ENCODE measurements at places on chromosomes 16 and 17.

GRCh38 chr16:85822145-85822544, 22.6 kb downstream of the COX4I1 start:
- no peak for DNase-seq

- no peak for DNase-seq
These were observed at the start of gene C16orf74 for GRCh38 chr16:85750827-85751697. C16orf74 (minus strand) TSS chr16:85751096; CDS start chr16:85735217, 15,879 bp downstream.

DNA sequence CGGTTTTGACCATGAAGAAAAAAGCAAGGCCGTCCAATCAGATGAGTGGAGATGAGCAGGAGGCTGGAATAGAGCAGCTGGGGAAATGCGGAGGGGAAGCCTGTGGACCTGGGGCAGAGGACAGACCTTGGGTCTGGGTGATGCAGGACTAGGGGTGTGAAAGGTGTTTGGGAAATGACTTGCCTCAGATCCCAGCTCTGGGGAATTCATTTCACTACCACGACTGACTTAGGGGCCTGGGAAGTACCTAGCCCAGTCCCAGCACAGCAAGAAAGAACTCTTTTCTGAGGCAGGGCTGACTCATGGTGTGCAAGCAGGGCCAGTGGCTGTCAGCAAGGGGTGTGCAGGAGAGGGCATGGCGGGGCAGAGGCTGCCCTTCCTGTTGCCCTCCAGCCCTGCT, 14.8 kb downstream of the DNAI2 start:
- DNase-seq, result no peak

- no peak for DNase-seq
These were observed 137.0 kb downstream of the ANKFN1 start for GRCh38 chr17:56290101-56290801.

DNA sequence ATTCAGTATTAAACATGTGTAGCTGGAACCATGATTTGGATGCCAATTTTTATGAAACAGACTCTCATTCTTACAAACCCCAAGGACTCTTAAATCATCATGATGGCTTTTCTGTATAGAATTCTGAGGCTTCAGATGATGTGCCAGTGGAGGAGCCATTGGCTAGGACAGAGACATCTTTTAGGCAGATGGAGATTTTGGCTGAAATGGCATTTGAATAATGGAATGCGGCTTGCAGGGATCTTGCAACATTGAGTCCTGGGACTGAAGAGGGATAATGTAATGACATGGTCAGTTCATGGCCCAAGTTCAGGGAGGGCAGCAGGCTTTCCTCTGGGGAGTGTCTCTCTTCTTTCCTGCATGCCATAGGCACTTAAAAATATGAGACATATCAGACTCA, 172.4 kb downstream of the ABCA8 start:
- no peak for DNase-seq

DNA sequence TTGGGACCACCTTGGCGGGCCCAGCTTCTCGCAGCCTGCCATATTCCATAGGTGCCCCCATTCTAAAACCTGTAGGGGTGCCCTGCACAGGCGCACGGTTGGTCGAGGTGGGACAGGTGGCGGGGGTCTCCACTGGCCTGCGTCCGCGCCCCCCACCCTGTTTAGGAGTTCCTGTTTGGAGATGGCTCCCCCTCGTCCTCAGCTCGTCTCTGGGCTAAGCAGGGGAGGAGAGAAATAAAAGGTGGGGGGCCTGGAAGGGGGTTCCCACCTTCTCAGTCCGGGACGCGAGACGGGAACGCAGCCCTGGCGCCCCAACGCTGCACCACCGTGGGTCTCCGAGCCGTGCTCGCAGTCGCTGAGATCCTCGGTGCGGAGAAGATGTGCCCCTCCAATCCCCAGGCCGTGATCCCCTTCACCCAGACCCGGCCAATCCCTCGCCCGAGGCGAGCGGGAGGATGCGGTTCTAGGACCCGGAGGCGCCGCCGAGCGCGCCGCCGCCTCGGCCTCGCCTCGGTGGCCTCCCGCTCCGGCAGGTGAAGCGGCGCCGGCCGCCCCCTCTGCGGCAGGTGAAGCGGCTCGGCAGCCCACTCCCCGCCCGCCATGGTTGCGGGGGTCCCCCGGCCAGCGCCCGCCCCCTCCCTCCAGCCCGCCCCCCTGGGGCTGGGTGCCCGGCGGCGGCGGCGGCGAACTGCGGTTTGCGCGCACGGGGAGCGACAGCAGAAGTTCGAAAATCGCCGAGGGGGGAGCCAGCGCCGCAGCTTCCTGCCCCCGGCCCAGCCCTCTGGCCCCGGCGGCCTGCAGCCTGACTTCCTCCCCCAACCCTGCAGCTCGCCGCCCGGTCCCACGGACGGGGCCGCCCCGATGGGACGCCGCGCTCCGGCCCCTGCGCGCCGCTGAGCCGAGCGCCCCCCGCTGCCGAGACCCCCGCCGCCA, at the start of gene FMNL1:
Gene FMNL1, plus strand, starts transcription at position 805 of the 933 bp plus-strand sequence. CDS start 240 bp downstream, outside the sequence.
- no peak for DNase-seq

DNA sequence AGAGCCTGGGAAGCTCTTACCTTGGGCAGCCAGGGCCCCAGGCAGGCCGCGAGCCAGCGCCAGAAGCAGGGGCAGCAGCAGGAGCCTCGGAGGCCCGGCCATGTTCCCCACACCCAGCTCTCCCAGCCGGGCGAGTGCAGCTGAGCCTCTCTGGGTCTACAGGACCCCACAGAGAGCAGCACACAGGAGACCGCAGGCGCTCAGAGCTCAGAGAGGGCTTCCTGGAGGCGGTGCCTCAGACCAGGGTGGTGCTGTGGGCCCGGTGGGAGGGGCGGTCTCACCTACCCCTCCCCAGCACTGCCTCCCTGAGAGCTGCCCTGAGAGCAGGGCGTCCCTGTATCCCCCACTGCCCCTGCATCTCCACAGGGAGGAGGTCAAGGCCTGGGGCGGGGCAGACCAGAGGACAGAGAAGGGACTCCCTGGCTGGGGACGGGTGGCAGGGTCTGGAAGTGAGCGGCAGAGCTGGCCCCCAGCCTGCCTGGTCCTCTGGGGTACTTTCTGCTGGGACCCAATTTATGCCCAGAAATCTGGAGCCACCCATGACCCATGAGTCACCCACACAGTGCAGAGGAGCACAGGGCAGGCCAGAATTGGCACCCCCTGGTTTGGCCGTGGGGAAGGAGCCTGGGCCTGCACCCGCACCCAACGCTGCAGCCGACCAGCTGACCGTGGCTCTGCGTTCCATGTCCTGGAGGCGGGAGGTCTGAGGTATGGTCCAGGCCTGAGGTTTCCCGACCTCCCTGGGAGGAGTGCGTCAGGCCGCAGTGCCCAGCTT, at the start of gene CD7:
Gene CD7, minus strand, starts transcription at position 215 of the 775 bp plus-strand sequence. Its CDS starts 113 bp downstream, at position 102.
- DNase-seq, result no peak

- no peak for DNase-seq
These were observed 1.5 kb upstream of the KRT16 start for GRCh38 chr17:41614098-41614497.

- no peak for DNase-seq
These were observed 1165.6 kb upstream of the CDH8 start for GRCh38 chr16:63201851-63202250.

GRCh38 chr17:44850612-44851011, 2.9 kb downstream of the HIGD1B start:
- DNase-seq, result no peak

DNA sequence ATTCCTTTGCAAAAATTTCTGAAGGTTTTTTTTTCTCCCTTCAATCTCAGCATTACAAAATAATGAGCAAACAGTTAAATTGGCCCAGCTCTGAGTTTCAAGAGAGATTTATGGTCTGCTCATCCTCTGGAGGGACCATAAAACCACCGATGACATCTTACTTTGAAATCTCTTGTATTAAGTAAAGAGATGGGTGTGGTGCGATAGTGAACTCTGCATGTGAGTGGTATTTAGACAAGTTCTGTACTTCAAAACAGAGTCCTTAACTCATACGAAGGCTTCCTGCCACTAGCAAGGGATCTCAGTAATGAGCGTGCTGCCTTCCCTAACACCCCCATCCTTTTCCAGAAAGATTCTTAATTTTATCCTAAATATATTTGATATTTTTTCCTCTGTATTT, 2.1 kb downstream of the FAM20A start:
- DNase-seq, result peak; percentile 80

DNA sequence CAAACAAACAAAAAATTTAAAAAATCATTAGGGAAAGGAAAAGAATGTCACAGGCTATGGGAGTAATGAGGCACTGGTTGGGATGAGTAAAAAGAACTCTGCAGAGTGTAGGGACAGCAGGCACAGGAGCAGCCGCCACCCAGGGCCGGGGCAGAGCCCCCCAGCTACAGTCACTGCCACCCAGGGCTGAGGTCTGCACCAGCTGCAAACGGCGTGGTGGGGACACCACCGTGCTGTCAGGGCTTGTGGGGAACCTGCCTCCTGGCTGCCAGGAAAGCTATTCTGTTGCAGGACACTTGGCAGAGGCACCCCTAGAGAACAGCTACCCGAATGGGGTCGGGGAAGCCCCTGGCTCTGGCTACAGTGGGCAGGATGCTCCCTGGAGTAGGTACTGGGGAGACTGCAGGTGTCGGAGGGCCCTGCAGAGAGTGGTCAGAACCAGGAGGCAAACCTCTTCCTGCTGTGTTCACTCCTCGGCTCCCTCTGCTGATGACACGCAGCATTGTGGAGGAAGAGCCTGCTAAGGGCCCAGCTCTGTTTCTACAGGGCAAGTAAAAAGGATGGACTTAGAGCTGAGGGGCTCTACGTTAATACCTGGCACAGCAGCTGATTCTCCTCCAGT, 32.3 kb upstream of the CAPN15 start:
- no peak for DNase-seq

GRCh38 chr16:72247821-72248253, 75.9 kb upstream of the PMFBP1 start:
- DNase-seq, result peak; percentile 58

- no peak for DNase-seq
These were observed 11.0 kb upstream of the BBS2 start for GRCh38 chr16:56530872-56531271.

- no peak for DNase-seq
These were observed 296.2 kb upstream of the CDH5 start for GRCh38 chr16:66070140-66070917.

DNA sequence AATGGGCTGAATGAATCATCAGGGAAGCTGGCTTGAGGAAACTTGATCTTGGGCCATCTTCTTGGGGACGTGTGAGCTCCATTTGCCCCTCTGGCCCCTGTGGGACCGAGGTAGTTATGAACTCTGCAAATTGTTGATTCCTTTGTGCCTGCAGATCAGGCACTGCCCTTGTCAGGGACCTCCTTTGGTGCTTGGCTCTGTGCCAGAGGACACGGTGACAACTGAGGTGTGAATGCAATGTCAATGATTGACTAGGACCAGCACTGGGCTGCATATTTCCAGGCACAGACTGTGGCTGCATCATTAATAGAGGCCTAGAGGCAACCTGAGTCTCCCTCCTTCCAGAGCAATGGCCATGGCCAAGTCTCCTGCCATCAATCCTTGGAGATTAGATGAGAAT, 23.8 kb downstream of the PDILT start:
- DNase-seq, result no peak

DNA sequence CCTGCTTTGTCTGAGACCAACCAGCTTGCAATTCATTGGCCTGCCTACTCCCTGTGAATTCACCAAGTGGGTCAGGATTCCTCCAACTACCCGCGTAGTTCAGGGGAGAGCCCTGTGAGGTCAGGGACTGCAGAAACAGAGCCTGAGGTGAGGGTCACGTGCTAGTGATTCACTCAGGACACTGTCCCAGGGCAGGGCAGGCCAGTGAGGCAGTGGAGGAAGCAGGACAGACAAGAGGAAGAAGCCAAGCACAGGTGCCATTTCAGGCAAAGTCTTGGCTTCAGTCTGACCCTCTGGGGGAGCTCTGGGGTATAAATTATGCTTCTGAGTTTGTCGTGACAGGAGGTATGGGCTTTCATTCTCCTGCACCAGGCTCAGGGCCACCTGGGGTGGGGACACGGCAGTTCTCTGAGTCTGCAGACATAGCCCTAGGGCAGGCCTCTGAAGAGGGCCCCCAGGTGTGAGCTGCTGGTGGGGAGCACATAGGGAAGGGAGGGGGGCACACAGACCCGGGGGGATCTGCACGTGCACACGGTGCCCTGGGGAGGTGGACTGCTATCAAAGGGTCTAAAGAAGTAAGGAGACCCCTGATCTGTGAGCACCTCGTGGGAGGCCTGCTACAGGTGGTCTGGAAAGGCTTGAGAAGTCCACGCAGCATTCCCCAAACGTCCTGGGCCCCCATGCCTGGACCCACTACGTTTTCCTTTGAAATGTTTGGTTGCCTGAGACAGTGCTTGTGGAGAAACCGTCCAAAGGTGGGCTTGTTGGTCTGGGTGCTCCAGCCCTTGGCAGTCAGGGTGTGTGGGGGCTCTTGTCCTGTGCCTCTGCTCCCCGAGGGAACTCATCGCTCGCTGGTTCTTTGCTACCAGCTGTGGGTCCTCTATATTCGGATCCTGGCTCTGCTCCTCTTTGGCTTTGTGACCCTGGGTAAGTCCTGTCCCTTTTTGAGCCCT, 46.4 kb downstream of the NKD1 start:
- DNase-seq, result no peak

- no peak for DNase-seq
These were observed 17.6 kb upstream of the LGALS9 start for GRCh38 chr17:27613433-27613832.

DNA sequence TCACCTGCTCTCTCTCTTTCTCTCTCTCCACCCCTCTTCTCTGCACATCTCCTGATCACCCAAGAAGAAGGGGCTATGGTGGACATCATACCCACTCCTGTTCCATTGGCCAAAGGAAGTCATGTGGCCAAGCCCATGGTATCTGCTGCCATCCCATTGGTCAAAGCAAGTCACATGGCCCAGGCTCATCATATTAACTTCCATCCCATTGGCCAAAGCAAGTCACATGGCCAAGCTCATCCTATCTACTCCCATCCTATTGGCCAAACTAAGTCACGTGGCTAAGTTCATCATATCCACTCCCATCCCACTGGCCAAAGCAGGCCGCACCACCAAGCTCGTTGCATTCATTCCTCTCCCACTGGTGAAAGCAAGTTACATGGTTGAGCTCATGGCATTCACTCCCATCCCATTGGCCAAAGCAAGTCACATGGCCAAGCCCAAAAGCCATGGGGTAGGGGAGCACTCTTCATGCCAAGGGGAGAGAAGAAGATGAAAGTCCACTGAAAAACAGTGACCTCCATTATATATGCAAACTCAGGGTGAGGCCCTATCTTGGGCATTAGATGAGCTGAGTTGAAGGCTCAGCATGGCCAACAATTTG, 29.2 kb downstream of the SNX20 start:
- DNase-seq, result no peak

DNA sequence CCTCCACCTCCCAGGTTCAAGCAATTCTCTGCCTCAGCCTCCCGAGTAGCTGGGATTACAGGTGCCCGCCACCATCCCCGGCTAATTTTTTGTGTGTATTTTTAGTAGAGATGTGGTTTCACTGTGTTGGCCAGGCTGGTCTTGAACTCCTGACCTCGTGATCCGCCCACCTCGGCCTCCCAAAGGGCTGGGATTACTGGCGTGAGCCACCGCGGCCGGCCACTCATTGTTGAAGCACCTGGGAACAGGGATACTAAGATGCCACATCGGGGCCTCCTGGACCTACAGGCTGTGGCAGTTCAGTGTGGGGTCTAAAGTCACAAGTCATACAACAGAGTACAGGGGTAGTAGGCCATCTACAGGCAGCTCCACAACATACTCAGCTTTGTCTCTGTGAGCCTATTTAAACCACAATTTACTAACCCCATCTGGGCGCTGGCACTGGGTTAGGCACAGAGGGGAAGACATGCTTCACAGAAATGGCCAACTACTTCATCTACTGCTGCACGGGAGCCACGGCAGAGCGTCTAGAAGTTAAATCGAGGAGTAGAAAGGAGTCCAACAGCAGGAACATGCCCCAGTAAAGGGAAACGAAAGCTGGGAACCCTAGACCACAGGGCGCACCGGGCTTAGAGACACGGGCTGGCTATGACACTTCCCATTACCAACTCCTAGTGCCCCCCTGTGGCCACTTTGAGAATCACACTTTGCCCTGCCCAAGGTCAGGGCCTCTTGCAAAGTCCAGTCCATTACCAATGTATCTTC, 4.3 kb downstream of the VAMP2 start:
- no peak for DNase-seq

GRCh38 chr16:53743149-53743566, 39.2 kb downstream of the FTO start:
- DNase-seq, result no peak

All from HS-5 (cell line).